Left ventricle myocardium inferior (tissue), 1 donor: ENCODE measurements at places on chromosomes 7 and 10.

DNA sequence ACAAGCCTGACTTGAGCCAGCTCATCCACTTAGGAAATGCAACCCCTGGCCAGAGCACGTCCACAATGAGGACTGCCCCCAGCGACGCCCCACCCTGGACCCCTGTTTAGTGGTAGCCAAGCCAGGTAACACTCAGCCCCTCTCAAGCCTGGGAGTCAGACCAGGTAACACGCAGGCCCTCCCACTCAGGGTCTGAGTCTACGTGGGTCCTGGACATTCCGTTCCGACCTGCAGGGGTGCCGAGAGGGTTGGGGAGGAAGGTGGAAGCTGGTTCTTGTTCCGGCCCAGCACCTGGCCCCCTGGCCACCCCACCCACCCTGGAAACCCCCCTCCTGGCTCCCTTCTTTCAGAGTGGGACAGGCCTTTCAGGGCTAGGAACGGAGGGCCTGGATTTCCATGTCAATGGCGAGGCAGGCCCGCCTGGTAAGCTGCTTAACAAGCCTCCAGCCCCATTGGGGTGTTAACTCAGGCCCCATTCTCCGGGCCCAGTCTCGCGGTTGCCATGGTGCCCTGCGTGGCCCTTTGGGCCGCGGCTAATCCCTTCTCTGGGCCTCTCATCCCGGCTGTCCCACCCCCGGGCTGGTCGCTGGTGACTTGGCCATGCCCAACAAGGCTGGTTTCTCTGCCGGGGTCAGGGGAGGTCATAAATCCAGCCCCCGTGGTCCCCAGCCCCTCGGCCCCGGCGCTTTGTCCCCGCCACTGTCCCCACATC lies 19.7 kb upstream of the LFNG start:
- no peak for DNase-seq

GRCh38 chr7:28986028-28986764 lies 28.1 kb upstream of the TRIL start:
- no peak for DNase-seq

GRCh38 chr10:14415676-14416307 lies 85.1 kb upstream of the FRMD4A start:
- DNase-seq = no peak

- no peak for DNase-seq
Observed at GRCh38 chr7:102140952-102141370, 145.7 kb upstream of the SH2B2 start.

DNA sequence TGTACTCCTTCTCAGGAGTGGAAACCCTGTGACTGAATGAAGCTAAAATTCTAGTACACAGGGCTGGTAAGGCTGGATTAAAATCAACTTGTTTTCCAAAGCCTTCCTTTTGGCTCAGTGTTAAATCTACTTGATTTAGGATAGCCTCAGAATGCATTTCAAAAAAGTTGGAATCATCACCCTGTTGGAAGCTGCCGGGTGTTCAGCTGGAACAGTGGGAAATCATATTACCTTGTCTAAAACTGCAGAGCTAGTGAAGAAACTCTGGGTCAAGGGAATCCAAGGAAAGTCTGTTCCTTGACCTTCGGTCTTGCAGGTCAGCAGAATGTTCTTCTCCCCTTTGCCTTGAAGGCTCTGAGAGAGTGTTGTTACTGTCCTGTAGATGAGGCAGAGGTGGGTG lies 252.1 kb upstream of the INHBA start:
- no peak for DNase-seq

GRCh38 chr10:4718544-4718943 lies 107.5 kb upstream of the AKR1E2 start:
- no peak for DNase-seq

- no peak for DNase-seq
Observed at GRCh38 chr10:62082729-62083411, 181.4 kb downstream of the ARID5B start.

DNA sequence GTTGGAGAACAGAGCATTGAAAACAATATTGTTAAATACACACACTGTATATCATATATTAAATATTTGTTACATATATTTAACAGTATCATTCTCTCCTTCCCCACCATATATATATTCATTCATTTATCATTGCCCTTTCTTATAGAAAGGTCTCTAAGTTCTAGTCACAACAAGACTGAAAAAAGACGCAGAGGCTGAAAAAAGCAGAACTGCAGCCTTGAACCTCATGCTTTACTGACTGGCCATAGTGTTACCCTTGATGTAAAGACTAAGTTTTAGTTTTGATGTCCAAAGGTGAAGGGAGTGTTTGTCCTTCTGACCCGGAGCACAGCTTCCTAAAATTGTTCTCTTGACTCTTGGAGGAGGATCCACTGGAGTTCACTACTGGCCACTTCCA lies 247.9 kb downstream of the PTEN start:
- DNase-seq = no peak
